ENCODE measurements at places on chromosomes 11 and 22. TPM values are rescaled to one million over a fixed set of nuclear protein-coding genes. Genes with fewer than 3 reads are reported as not detected.

DNA sequence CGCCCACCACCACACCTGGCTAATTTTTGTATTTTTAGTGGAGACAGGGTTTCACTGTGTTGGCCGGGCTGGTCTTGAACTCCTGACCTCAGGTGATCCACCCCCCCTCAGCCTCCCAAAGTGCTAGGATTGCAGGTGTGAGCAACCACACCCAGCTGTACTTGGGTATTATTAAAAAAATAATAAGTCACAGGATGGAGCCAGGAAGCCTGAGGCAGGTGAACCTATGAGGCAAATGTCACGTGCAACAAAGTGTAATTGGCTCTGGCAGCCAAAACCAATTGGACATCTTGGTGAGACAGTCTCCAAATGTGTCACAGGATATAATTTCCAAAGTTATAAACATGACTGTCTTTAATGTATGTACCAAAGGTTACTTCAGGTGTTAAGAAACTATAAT, 24.0 kb upstream of the MALAT1 start:
- peak; percentile 68 for DNase-seq

DNA sequence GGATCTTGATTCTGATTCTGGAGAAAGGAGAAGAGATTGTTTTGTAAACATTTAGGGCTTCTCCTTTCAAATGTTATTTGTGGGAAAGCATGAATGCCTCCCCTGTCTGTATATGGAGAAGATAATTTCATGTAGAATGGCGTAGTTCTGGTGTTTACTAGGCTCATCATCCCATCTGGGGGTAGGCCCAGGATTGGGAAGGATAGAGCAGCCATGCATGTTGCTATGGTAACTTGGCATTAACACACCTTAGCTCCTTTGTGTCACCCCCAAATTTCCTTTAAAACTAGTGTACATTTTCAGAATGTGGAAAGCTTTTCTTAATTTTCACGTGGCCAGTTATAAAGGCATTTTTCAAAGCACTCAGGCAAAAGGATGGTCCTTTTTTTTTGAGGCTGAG, 57.5 kb upstream of the EED start:
- DNase-seq: no peak

GRCh38 chr22:35900483-35901168, 128.0 kb downstream of the RBFOX2 start:
- DNase-seq: no peak

DNA sequence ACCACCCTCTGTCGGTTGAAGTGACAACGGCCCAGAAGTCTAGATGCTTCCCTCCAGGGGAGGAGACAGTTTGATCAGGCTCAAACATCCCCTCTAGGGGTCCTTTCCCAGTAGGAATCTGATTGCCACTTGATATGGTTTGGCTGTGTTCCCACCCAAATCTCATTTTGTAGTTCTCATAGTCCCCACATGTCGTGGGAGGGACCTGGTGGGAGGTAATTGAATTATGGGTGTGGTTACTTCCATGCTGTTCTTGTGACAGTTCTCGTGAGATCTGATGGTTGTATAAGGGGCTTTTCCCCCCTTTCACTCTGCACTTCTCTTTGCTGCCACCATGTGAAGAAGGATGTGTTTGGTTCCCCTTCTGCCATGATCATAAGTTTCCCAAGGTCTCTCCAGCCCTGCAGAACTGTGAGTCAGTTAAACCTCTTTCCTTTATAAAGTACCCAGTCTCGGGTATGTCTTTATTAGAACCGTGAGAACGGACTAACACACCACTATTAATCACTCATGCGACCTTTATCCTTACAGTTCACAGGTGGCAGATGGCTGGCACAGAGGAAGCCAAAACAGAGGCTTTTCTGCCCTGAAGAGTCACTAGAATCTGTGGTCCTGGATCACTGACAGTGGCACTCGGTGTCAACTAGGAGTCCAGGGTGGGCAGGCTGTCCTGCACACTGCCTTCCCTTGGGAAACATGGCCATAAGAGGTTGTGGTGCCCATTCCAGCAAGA, 21.6 kb downstream of the ASPHD2 start:
- no peak for DNase-seq

DNA sequence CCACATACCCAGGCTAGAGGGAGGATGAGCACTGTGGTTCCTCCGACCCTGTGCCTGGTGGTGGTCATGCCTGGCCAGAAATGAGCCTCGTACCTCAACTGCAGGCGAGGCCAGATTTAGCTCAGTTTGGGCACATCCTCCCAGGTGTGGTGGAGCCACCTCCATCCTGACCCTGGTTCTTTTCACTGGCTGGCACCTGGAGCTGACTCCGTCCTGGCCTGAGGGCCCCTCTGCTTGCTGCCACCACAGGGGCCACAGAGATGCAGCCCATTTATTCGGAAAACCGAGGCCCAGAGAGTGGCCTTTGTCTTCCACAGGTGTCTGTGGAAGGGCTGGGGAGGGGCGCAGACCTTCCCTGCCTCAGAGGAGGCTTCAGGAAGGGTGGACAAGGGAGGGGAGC, 9.0 kb upstream of the ARFGAP3 start:
- no peak for DNase-seq

GRCh38 chr22:44582016-44582415, 84.0 kb upstream of the RTL6 start:
- no peak for DNase-seq

DNA sequence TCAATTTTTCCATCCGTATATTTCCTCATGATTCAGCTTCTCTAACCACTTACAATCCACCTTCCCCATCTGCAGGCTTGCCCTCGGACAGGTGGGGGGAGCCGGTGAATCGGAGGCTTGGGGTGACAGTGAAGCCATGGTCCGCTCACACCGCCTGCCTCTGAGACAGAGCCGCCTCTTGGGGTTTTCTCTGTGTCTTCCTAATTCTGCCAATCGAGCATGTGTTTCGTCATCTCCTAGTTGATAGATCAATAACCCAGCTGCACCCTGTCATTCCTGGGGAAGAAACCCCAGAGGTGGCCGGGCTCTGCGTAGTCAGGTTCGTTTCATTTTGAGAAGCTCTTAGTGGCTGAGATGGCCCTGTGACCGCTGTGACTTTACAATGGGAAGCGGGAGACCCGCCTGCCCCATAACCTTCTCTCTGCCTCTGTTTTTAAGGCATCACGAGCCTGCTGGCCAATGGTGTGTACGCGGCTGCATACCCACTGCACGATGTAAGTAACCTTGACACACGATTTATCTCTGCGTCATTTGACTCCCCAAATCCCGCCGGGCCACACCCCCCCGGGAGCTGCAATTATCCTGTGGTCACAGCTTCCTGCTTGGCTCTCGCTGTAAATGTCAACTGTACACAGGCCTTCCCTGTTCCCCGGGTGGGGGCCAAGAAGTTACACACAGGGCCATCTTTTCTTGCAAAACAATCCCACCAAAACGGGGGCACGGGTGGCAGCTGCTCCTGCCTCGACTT, 33.3 kb downstream of the ANO1 start:
- peak; percentile 48 for DNase-seq

DNA sequence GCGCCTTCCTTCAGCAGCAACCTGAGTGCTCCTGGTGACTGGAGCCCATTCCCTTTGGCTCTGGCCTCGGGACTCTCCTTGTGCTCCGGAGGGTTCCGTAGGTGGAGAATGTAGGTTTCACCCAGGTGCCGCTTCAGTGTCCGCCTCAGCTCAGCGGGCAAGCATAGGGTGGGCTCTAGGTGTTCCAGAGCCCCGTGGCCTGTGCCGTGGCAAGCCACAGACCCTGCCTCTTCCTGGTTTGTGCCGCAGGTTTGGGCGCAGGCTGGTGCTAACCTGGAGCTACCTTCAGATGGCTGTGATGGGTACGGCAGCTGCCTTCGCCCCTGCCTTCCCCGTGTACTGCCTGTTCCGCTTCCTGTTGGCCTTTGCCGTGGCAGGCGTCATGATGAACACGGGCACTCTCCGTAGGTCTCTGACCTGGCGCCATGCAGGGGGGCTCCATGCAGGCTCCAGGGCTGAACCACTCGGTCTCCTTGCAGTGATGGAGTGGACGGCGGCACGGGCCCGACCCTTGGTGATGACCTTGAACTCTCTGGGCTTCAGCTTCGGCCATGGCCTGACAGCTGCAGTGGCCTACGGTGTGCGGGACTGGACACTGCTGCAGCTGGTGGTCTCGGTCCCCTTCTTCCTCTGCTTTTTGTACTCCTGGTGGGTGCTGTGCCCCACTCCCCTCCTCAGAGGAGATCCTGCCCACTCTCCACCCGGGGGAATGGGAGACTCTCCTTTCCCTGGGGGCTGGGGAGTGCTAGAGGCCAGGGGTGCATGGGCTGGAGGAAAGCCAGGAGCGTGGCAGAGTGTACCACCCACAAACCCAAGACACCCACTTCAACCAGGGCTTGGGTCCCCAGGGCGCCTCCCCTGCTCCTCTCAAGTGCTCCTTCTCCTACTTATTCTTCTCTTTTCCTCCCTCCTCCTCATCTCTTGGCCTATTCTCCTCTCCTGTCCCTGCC, 2.4 kb downstream of the SLC22A12 start:
- no peak for DNase-seq

DNA sequence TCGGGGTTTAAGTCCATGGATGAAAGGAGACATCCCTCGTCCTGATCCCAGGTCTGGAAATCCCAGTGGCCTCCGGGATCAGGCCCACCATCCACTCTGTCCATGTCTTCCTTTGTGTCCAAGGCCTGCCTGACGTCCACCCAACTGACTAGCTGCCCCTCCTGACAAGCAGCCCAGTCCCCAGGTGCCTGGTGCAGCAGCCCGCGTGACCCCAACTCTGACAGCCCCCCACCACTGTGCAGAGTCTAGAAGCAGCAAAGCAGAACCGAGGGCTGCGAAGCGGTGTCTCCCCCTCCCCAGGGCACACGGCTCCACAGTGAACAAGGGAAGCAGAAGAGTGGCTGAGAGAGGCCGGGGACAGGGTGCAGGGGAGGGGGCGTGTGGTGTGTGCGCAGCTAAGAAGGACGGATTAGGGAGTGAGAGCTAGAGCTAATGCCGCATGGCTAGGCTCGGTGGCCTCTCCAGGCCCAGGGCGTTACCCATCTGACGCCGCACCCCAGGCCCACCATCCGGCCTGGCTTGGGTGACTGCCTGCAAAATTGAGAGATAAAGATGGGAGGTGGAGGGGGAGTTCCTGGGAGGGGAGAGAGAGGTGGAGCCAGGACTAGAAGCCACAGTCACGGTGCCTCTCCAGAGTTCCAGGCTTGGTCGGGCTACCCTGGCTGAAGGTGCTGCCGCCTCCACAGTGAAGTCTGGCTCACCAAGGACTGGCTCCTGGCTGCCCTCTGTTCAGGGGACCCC, 16.6 kb upstream of the BAIAP2L2 start:
- DNase-seq: no peak

GRCh38 chr22:37925330-37925729, 19.2 kb downstream of the MICALL1 start:
- no peak for DNase-seq

- no peak for DNase-seq
Measured at GRCh38 chr11:106160494-106160893, 83.0 kb downstream of the AASDHPPT start.

DNA sequence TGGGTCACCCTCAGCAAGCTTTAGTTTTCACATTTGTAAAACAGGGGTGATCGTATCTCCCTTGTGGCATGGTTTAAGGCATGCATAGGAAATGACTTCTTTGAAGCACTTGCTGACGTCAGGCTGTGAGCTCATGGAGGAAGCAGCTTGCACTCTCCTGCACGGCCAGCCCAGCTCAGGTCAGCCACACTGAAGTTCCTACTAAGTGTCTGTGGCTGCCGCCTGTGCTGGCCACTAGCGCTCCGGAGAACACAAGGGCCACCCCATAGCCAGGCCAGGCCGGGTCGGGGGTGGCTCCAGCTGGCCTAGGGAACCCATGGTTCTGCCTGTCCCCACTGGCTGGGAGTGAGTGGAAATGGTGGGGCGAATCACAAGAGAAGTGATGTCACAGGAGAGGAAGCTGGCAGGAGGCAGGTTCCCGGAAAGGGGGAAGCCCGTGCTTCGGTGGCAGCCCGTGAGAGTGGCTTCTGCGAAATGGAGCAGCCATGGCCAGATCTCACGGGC, 28.2 kb downstream of the KCTD17 start:
- DNase-seq: peak; percentile 48

DNA sequence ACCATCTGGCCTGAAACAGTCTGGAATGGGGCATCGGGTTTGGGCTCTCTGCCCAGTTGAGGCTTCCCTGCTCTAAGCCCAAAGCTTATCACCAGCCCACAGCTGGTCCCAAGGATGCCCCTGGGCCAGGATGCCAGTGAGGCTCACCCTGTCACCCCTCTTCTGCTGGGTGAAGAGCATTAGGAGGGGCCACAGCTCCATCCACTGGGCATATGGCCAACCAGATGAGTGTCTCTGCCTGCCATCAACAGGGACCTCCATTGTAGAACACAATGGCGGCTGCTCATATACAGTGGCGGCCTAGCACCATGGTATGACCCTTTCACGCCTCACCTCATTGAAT, 5.6 kb downstream of the CHST1 start:
- DNase-seq: no peak

GRCh38 chr11:7492253-7492652, 6.9 kb downstream of the OLFML1 start:
- no peak for DNase-seq

GRCh38 chr22:27866135-27867084, 52.6 kb downstream of the PITPNB start:
- DNase-seq: no peak

DNA sequence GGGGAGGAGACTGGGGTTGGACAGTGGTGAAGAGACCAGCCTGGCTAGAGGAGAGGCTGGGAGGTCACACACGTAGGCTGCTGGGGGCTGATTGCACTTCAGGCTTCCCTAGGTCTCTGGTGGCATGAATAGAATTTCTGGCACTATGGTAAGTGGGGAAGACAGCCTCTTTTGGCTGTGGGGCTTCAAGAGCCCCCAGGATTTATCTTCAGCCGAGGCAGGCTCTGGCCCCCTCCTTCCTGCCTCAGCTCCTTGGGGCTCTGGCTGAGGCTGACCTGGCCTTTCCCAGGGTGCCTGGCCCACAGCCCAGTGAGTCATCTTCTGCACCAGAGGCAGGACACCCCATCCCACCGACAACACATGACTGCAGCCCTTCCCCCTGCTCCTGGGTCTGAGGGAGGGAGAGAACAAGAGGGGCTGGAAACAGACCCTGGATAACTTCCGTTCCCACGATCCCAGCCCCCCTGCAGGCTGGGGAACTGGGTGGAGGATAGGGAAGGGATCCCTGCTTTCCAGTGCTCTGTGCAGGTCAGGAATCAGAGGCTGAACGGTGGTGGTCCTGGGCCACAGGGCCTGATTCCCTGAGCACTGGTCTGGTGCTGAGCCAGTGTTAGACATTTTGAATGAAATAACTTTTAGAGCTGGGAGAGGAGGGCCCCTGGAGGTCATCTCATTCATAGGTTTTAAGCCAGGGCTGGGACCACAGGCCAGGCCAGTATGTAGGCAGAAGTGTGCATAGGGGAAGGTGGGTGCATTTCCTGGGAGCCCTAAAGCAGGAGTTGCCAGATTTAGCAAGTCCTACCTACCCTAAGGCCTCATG, 26.5 kb downstream of the ARHGEF17 start:
- peak; percentile 67 for DNase-seq

- DNase-seq: no peak
Measured at GRCh38 chr11:126647735-126648134, 292.2 kb downstream of the ST3GAL4 start.

GRCh38 chr11:68469122-68469521, 8.6 kb downstream of the PPP6R3 start:
- no peak for DNase-seq

- no peak for DNase-seq
Measured at GRCh38 chr11:112526699-112527416, 266.2 kb upstream of the PLET1 start.

Gene OR10S1
- not detected for total RNA-seq

Gene NEU3
- total RNA-seq: 2.6 TPM

Gene CRACR2B
- total RNA-seq: 106 TPM

Gene SHANK2
- total RNA-seq: 95.5 TPM

Gene PATE4
- not detected for total RNA-seq

Gene UPK3A
- total RNA-seq: not detected

Gene RASD2
- total RNA-seq: 19.7 TPM

Gene DCPS
- 12.2 TPM for total RNA-seq

Gene NPAT
- total RNA-seq: 17.1 TPM

Gene ZBTB16
- 108 TPM for total RNA-seq

Gene AGBL2
- total RNA-seq: 3.3 TPM

Gene IGLL1
- not detected for total RNA-seq
